ENCODE measurements at places on chromosomes 4 and X.

- DNase-seq, result no peak
Observed at GRCh38 chrX:130009658-130010223, 27.3 kb downstream of the BCORL1 start.

DNA sequence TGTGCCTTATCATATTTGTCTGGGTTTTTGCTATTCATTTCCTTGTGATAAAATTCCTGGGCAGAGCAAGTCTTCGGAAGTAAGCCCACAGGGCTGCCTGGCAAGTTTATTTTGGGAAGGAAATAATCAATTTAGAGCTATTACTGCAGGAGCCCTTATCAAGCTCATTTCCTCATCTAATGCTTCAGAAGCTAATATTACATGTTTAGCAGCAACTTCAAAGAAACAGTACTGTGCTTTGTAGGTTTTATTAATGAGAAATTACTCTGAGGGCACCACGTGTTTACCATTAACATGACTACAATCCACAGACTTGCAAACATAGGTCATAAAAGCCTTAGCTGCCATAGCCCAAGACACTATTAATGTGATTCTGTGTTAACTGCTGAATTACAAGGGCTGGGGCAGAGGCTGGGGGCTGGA is 540.0 kb downstream of the SPRY1 start:
- no peak for DNase-seq

GRCh38 chrX:43971966-43972961 is 926 bp downstream of the NDP start:
- no peak for DNase-seq

DNA sequence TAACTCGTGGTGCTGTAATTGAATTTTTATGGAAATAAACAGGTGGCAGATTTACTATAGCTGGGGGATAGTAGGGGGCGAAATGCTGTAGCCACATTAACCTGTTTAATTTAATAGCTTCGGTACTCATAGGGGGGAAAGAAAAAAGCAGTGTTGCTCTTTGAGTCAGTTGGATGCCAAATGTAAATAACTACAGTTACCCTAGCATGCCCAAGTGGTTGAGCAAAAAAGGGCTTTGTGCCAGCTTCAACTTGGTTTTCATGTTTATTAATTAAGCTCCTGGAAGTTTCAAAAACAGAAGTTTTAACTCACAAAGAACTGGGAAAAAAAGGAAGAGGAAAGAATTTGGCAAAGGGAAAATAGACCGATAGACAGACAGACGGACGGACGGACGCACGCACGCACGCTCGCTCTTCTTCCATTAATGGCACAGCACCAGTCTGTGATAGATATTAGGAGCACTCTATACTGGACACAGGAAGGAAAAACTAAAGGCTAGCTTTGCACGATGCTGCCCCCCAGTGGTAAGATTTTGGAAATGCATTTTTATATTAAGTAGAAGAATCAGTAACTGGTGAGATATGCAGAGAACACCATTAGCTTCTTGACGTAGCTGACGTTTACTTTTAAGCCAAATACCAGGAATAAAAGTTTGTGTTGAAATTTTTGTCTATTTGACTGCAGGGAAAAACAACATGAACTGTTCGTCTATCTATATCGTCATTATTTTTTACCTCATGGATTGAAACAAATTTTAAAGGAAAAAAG is 151.8 kb downstream of the SLC7A11 start:
- peak; percentile 27 for DNase-seq

- DNase-seq, result peak; percentile 20
Observed at GRCh38 chrX:103157496-103158316, 57.2 kb upstream of the BEX4 start.

- DNase-seq, result no peak
Observed at GRCh38 chrX:118448273-118448783, 47.3 kb upstream of the DOCK11 start.

DNA sequence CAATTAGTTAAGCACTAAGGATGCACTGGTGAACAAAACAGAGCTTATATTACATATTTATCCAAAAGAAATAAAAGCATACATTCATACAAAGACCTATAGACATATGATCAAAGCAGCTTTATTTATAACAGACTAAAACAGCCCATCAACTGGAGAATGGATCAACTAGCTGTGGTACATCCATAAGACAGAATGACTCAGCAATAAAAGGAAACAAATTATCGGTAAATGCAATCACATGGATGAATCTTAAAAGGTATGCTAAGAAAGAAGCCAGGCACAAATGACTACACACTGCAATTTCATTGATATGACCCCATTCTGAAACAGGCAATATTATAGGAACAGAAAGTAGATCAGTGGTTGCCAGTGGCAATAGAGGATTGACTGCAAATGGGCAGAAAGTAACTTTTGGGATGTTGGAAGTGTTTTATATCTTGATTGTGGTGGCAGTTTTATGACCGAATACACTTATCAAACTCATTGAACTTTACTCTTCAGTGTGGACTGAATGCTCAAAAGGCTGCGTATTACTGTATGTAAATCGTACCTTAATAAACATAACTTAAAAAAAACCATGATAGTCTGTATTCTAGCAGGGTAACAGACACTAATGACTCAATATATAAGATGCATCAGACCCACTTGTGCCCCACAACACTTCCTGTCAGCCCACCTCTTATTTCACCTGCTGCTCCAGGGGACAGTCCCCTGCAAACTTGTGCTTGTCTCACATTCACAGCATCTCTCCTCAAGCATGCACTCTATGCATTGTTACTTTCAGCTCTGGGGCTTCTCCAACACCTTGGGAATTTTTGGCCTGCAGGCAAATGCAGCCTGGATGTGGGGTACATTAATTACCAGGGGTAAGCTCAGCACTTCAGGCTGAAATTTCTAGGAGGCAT is 59.1 kb downstream of the MID1IP1 start:
- DNase-seq, result no peak

DNA sequence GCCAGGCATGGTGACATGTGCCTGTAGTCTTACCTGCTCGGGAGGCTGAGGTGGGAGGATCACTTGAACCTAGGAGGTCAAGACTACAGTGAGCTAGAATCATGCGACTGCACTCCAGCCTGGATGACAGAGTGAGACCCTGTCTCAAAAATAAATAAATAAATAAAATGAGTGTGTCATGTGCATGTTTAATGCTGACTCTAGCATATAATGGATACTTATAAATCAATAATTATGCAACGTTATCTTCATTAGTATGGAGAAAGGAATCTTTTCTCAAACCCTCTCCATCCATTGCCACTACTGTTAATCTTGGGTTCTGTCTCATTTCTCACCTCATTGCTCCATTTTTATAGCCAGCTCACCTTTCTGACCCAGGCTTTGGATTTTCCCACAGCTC is 189.5 kb upstream of the RPL34 start:
- no peak for DNase-seq

- no peak for DNase-seq
Observed at GRCh38 chr4:99651016-99651769, 6.4 kb downstream of the C4orf54 start.

GRCh38 chr4:183993676-183994075 is 88.6 kb downstream of the STOX2 start:
- DNase-seq, result no peak

DNA sequence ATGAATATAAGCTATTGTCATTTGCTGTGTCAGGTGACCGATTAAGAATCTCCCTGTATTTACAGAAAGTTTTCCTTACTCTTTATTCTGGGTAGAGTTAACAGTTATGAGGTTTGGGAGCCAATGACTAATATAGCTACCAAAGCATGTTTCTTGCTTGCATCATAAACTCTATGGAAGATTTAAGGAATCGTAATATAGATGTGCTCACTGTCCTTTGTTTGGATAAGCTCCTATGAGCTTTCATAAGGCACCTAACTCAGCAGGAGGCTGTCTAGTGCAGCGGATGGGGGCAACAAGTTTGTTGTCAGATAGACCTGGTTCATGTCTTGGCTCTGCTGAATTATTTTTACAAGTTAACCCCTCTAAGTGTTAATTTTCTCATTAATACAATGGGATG is 75.0 kb upstream of the PAQR3 start:
- DNase-seq, result no peak

DNA sequence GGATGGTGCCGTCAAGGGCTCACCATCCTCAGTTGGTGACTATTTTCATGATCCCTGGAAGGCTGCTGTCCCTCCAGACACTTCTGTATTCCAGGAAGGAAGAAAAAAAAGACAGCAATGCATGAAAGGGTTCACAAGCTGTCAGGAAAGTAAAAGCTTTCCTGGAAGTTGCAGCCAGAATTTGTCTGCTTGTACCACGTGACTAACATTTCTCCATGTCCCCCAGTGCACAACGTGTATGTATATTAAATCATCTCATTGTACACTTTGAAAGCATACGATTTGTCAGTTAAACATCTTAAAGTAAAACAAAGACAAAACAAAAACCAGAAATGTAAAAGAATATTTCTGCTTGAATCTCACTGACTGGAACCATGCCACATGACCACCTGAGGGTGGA is 127.4 kb upstream of the CLNK start:
- no peak for DNase-seq

GRCh38 chrX:13341491-13342101 is 21.7 kb upstream of the ATXN3L start:
- DNase-seq, result no peak

DNA sequence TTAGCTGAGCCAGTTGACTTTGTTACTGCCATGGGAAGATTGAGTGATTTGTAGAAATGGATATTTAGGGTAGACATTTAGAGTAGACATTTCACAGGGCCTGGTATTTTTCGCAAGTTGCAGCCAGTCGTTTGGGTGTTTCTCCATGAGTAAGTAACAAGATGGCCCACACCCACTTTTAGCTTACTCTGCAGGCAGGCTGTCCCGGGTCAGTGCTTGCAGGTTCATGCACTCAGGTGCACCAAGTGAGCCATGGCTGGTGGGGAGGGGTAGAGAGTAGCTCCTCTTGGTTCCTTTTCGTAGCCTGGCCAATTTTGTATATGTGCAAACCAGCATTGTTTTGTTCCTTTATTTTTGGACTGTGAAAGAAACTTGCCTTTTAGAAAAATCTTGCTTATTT is 145.6 kb downstream of the POLA1 start:
- no peak for DNase-seq

DNA sequence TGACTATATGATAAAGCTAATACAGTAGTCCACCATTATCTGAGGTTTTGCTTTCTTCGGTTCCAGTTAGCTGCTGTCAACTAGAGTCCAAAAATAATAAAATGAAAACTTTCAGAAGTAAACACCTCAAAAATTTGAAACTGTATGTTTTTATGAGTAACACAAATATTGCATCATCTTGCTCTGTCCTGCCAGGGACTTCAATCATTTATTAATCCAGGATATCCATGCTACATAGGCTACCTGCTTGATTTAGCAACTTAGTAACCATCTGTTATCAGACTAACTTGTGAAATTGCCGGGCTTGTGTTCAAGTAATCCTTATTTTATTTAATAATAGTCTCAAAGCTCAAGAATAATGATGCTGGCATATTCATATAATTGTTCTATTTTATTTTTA is 1537.8 kb upstream of the PABPC4L start:
- no peak for DNase-seq

- no peak for DNase-seq
Observed at GRCh38 chrX:41553688-41554087, 106.5 kb downstream of the NYX start.

GRCh38 chr4:164438321-164438720 is 315.6 kb upstream of the SMIM31 start:
- DNase-seq, result no peak

DNA sequence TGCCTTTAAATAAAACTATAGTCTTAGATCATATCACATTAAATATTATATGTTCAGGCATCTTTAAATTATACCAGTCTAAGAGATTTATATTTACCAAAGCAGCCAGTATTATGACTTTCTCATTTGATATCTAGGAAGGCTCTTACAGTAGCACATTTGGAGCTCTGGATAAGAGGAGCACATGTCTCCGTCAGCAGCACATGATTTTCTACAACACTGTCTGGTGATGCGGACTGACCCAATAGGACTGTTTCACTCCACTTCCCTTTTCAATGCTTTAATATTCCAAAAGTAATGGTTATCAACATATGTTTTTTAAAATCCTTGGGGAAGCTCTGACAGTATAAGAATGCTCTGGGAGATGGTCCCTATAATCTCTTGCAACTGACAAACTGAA is 61.5 kb downstream of the HAUS3 start:
- DNase-seq, result no peak

DNA sequence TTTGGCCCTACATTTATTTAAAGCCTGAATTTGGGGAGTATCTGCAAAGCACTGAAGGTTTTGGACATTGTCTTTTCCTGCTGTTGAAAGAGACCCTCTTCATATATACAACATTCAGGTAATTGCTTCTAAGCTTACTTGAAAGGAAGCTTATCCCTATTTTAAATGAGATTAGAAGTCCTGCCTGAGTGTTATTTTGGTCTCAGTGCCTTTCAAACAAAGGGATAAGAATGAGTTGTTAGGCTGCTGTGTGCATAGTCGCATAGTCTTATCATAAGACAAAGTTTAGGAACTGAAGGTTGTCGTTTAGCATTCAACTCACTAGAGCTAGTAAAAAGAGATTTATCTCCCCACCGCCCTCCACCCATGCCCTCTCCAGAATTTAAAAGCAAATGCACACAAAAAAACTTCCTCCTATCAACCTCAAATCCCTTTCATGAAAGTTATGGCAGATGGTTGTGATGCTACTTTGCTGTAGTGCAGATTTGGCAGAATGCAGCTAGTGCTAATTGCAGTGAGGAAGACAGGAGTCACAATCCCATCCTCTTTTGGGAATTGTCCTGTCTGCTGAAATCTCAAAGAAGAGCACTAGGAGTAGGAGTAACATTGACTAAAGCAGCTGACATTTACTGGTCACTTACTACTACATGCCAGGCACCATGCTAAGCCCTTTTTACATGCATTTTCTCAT is 5.8 kb downstream of the HERC3 start:
- DNase-seq, result no peak

DNA sequence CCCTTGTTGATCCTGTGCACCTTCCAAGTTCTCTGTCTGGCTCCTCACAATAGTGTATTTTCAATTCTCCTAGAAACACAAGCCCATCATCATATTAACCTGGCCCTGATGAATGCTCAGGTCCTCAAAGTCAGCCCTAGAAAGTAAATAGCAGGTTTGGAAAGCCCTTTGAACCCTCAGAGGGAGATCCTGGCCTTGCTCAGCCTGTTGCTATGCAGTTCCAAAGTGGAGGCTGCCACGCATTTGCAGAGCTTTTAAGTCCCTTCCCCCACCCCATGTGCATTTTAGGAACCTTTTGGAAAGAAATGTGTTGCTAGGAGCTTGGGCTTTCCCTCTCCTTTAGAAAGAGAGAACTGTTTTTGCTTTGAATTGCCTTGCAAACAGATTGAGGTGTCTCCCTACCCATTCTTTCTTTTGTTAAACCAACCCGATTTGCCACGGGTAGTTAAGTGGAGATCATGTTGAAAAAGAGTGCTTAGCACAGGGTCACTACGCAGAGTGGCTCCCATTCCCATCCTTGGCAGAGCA is 12.2 kb downstream of the MAMLD1 start:
- DNase-seq, result no peak

GRCh38 chrX:150207733-150208132 is 155.4 kb upstream of the MAMLD1 start:
- DNase-seq, result no peak

- no peak for DNase-seq
Observed at GRCh38 chr4:110680265-110680664, 57.4 kb upstream of the PITX2 start.
